NCI-H1930 (cell line): ENCODE measurements at places on chromosomes 3 and 15.

DNA sequence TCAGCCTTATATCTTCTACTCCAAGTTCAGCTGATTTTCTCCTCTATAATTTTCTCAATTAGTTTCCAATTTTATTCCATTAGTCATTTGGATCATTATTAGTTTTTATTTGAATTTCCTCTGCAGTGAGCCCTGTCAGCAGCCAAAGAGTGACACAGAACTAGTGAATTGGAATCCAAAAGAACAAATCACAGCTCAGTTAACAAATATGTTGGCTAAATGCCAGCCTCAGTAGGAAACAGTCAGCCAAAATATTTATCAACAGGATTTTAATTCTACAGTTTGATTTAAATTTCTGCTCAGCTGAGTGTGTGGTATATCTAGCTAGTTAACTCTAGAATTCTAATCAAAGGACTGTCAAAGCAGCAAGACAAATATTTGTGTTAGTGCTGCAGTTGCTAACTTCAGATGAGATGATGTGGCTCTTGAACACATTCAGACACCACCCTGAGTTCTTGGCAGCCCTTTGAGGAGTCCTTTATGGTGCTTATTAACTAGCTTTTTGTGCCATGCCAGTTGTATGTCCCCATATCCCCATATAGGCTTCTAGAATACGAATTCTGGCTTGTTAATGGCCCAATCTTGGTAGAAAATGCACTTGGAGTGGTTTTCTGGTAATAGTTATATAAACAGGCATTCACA is 194.5 kb downstream of the CPNE4 start:
- no peak for DNase-seq

DNA sequence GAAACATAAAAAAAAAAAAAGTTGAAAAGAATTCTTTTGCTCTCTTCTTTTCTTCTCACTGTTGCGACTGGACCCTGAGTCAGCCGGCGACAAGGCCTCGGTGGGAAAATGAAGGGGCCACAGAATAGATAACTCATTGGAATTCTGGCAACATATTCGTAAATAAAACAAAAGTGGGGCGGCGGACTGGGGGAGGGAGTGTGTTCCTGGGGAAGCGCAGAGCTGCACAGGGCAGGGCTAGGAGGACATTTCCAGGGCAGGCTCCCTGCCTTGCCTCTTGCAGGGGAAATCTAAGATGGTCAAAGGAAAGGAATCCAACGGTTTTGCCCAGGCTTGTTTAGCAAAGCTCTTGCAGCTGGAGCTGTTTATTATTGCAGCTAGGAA is 1042.8 kb upstream of the NR2F2 start:
- no peak for DNase-seq

- DNase-seq, result no peak
These were observed 90.3 kb upstream of the C3orf80 start for GRCh38 chr3:160134964-160135363.

DNA sequence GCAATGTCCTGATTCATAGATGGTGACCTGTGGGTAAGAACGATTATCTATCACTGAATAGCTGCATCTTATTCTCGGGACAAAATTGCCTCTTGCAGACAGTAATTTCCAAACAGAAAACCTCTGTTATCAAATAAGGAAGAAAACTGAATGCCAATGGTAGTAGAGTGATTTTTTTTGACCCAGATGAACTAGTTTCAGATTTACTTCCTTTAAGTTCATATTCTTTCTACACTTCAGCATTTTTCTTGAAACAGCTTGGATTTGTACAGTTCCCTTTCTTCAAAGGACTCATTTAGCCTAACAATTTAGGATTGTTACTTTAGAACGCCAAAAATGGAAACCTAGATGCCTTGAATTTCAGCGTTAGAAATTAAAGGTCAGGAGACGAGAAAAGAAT is 14.6 kb downstream of the ETV5 start:
- DNase-seq, result no peak

DNA sequence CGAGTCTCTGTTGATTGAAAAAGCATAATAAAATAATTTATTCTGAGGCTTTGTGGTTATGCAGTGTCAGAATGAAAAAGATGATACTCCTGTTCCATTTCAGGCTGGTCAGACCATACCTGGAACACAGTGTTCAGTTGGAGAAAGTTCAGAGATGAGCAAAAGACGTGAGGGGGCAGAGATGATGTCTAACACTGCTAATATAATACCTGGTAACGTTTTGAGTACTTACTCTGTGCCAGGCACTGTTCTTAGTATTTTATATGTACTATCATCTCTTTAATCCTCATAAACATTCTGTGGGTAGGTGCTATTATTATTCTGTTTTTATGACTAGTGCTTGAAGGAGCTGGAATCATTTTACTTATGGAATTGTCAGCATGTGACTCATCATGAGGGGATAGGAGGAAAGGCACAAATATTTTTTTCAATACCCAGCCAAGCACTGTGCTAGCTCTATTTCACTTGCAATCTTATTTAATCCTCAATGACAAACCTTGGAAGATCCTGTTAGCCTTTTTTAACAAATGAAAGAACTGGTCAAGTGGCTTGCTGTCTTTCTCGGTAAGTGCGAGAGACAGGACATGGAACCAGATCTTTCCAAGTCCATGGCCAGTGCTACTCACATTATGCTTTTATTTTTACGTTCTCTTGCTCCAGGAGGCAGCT is 31.8 kb downstream of the IQGAP1 start:
- DNase-seq, result no peak

DNA sequence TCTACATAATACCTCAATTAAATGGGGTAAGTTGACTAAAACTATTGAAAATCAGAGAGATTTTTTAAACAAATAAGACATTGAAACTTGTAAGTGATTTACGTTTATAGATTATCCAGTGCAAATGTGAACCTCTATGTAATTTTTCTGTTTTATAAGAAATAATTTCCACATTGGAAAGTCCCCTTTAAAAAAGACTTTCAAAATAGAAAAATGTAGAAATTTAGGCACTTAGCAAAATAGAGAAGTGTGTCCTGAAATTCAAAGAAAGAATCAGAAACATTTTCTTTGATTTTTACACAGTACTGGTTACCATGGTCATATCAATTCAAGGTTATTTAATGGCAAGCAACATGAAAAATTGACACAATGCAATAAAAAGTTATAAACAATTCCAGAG is 290.9 kb upstream of the GPR149 start:
- no peak for DNase-seq

DNA sequence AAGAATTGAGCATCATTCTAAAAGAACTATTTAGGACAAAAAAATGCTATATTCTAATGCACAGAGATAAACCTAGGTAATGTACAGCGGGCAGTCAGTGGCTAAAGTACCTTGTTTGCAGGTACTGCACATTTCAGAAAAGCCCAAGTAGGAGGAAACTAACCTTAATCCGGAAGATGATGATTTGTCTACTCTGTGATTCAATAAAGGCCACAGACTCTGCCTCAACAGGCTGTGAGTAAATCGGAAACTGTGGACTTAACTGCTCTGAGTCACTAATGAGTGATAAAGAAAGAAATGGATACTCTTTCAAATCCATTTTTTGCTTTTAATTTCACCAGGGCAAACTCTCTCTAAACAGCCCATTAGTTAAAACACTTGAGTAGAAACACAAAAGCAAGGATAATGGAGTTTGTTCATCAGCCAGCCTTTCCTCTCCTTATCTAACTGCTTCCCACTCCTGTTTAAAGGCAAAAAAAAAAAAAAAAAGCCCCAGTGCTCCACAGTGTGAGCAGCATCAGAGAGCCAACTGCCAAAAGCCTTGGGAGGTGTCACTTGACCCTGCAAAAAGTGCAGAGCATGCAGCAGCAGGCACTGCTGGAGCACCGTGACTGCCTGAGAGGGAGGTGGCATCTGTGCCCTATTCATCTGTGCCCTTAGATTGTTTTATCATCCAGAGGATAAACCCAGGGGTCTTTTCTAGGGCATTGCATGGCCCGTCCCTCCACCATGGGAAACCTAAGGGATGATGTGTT is 187.7 kb downstream of the SATB1 start:
- DNase-seq, result no peak
